ENCODE measurements at places on chromosomes 13 and 19.

- DNase-seq = no peak
Observed at GRCh38 chr19:12750851-12751250, 740 bp upstream of the BEST2 start.

DNA sequence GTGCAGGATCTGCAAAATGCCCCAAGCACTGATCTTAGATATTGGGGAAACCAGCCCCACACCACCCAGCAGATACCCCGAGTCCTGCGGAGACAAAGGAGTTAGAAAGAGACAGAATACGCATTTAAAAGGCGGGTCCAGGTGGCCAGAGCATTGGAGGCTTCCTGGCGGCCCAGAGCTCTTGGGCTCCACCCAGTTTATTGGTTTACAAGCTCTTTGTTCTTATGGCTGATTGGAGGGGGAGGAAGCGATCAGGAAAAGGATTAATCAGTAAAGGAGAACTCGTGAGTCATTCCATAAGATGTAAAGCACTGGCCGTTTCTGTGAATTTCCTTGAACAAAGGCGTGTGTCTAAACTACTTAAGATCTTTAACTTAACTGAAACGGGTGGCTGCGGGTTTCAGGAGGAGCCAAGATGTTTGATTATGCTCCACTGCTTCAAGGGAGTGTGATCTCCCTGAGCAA, 926 bp downstream of the ZNF587 start:
- DNase-seq = no peak

GRCh38 chr19:50326101-50326664, 3.0 kb downstream of the KCNC3 start:
- no peak for DNase-seq

DNA sequence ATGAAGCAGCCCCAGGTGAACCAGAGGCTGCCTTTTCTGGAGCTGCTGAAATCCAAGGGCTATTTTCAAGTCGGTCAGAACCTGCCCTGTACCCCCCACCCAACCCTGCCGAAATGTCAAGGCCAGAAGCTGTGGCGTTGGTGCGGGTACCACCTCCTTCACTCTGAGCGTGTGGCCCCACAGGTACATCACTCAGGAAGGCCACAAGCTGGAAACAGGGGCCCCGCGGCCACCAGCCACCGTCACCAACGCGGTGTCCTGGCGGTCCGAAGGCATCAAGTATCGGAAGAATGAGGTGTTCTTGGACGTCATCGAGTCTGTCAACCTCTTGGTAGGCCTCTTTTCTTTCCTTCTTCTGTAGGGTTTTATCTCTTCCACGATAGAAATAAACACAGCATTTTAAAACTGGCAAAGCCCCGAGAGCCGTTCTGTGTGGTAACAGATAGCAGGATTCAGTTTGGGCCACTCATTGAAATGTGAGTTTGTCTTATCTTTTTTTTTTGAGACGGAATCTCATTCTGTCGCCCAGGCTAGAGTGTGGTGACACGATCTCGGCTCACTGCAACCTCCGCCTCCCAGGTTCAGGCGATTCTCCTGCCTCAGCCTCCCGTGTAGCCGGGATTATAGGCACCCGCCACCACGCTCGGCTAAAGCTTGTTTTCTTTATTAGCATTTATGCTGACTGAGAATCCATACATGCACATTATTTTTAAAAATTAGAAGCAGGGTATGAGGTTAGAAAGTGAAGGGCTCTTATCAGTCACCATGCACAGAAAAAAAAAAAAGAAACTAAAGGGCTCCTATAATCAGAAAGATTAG, 11.3 kb downstream of the AP1M1 start:
- DNase-seq = no peak

DNA sequence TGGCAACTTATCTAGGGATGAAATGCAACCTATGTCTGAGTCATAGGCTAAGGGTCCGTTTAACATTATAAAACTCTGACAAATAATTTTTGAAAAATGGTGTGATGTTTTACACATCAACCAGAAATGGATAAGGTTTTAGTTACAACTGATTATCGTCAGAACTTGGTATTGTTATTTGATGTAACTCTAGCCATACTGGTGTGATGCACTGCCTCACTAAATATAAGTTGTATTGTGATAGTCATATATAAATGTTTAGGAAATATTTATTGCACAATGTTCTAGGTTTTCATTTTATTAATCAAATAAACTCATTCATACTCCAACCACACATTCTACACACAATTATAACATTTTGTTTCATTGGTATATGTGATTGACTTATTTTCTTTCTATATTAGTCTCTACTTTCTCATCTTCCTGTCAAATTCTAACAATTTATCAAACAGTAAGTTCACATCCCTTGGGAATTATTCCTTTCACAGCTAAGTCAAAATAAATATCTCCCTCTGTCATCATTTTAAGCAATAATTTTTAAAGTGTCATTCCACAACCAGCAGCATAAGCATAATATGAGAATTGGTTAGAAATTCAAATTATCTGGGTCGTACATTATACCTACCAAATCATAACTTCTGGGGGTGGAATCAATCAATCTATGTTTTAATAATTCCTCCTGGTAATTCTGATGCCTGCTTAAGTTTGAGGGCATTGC, 873.9 kb downstream of the SLITRK1 start:
- DNase-seq = no peak

GRCh38 chr13:50921706-50922105, 12.1 kb downstream of the RNASEH2B start:
- no peak for DNase-seq
